Activated naive CD8-positive, alpha-beta T cell treated with anti-CD3 and anti-CD28 coated beads for 36 hours (primary cell): ENCODE measurements at places on chromosomes 2 and 18. TPM values are rescaled to one million over a fixed set of nuclear protein-coding genes. Genes with fewer than 3 reads are reported as not detected.

The STPG4 gene
- not detected for total RNA-seq

The SALL3 gene
- not detected for total RNA-seq

The CELF4 gene
- total RNA-seq = not detected

The BMPR2 gene
- total RNA-seq = 8.3 TPM

The ANKRD36C gene
- 27.1 TPM for total RNA-seq

The CFC1B gene
- not detected for total RNA-seq

The ANKRD53 gene
- total RNA-seq = 0.21 TPM
